ENCODE measurements at places on chromosomes 2 and 18. TPM values are rescaled to one million over a fixed set of nuclear protein-coding genes. Genes with fewer than 3 reads are reported as not detected.

DNA sequence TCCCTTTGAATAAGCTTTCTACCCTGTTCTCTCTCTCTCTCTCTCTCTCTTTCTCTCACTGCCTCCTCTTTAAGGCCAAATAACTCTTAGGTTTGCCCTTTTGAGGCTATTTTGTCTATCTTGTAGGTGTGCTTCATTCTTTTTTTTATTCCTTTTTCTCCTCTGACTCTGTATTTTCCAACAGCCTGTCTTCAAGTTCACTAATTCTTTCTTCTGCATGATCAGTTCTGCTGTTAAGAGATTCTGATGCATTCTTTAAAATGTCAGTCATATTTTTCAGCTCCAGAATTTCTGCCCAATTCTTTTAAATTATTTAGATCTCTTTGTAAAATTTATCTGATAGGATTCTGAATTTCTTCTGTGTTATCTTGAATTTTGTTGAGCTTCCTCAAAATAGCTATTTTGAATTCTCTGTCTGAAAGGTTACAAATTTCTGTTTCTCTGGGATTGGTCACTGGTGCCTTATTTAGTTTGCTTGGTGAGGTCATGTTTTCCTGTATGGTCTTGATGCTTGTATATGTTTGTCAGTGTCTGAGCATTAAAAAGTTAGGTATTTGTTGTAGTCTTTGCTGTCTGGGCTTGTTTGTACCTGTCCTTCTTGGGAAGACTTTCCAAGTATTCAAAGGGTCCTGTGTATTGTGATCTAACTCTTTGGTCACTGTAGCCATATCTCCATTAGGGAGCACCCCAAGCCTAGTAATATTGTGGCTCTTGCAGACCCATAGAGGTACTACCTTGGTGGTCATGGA lies 35.4 kb upstream of the DYNC1I2 start:
- no peak for DNase-seq
- no peak overlapping the region for H3K4me3 ChIP-seq
- no peak overlapping the region for H3K27ac ChIP-seq
- no peaks in the 10 kb centered on the region for H3K4me1 ChIP-seq
- H3K36me3 ChIP-seq = no peaks in the 10 kb centered on the region

Gene ASB18
- 7.5 TPM for polyA plus RNA-seq

Gene CFC1
- not detected for polyA plus RNA-seq

- H3K4me1 ChIP-seq = no peaks in the 10 kb centered on the region
- no peaks in the 10 kb centered on the region for H3K36me3 ChIP-seq
- no peaks in the 10 kb centered on the region for H3K27me3 ChIP-seq
- no peak for DNase-seq
- H3K4me3 ChIP-seq = no peak overlapping the region
Measured at GRCh38 chr2:30315391-30316063, 84.2 kb downstream of the LBH start.

Gene RAPGEF4
- polyA plus RNA-seq = 1.2 TPM

- H3K4me1 ChIP-seq = peaks cover 7% of the 10 kb centered on the region
- H3K27me3 ChIP-seq = no peaks in the 10 kb centered on the region
- DNase-seq = peak; percentile 89
- peaks cover 5% of the 10 kb centered on the region for H3K36me3 ChIP-seq
- H3K4me3 ChIP-seq = no peak overlapping the region
Measured at GRCh38 chr2:33559328-33559727, 39.8 kb downstream of the FAM98A start.

Gene CPLX4
- not detected for polyA plus RNA-seq

Gene SPP2
- not detected for polyA plus RNA-seq

- no peaks in the 10 kb centered on the region for H3K36me3 ChIP-seq
- peaks cover 3% of the 10 kb centered on the region for H3K4me1 ChIP-seq
- H3K4me3 ChIP-seq = no peak overlapping the region
- H3K27ac ChIP-seq = peak overlapping the region; percentile 9
- DNase-seq = peak; percentile 51
- no peaks in the 10 kb centered on the region for H3K27me3 ChIP-seq
Measured at GRCh38 chr2:230685178-230685577, 27.5 kb upstream of the CAB39 start.

DNA sequence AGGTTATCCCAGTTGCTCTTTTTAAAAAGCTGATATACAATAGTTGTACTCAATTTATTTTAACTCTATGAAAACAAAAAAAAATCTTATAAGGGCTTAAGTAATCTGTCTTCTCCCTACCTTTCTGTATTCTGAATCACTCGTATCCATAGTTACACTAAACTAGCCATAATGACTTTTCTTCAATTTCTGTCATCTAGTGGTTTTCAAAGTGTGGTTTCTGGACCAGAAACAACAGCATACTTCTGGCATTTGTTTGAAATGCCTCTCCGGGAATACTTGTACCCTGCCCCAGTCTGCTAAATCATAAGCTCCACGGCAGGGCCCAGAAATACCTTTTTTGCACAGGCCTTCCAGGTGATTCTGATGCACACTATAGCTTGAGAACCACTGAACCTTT lies 253.6 kb downstream of the LRRTM4 start:
- no peak for DNase-seq
- H3K4me1 ChIP-seq = no peaks in the 10 kb centered on the region
- H3K36me3 ChIP-seq = no peaks in the 10 kb centered on the region
- no peak overlapping the region for H3K27ac ChIP-seq
- H3K4me3 ChIP-seq = no peak overlapping the region
- H3K27me3 ChIP-seq = no peaks in the 10 kb centered on the region

Gene NEU2
- not detected for polyA plus RNA-seq

- no peaks in the 10 kb centered on the region for H3K27me3 ChIP-seq
- no peaks in the 10 kb centered on the region for H3K4me1 ChIP-seq
- H3K36me3 ChIP-seq = no peaks in the 10 kb centered on the region
- no peak overlapping the region for H3K27ac ChIP-seq
- H3K4me3 ChIP-seq = no peak overlapping the region
- no peak for DNase-seq
Measured at GRCh38 chr2:202858601-202859000, 13.0 kb downstream of the ICA1L start.

DNA sequence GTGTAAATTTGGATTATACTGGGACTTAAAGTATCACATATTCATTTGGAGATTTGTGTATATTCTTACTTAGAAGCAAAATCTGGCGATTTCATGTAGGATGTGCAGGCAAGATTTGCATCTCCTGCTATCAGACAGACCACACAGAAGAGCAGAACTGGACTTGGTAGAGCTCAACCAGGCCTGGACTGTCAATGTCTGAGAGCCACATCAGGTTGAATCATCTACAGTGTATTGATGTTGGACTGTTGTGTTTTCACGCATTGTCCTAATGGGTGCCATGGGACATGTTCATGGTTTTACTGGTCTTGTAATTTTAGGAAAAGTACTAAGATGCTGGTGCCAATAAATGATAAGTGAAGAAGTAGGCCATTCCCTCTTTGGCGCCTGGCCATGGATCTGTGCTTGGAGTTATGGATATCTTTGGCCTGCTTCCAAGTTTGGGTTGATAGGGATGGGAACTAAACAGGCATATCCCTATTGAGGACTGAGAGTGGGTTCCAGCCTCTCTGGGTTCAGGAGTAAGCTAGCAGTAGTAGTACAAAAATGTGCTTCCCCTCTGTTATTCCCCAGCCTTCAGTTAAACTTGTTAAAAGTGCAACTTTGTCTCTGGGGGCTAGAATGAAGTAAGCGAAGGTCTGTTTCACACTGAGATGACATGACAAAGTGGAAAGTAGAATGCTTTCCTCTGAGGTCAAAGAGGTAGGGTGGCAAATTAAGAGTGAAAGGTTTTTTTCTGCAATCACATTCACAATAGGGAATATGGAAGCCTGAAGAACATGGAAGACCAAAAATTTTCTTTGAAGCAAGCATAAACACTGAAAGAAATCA lies 49.2 kb upstream of the NEMP2 start:
- H3K27ac ChIP-seq = peak overlapping the region; percentile 70
- DNase-seq = peak; percentile 63
- H3K36me3 ChIP-seq = no peaks in the 10 kb centered on the region

GRCh38 chr2:196987298-196987648 lies 60.8 kb upstream of the PGAP1 start:
- no peaks in the 10 kb centered on the region for H3K4me1 ChIP-seq
- peak overlapping the region; percentile 87 for H3K27ac ChIP-seq
- no peaks in the 10 kb centered on the region for H3K27me3 ChIP-seq
- H3K4me3 ChIP-seq = no peak overlapping the region
- no peaks in the 10 kb centered on the region for H3K36me3 ChIP-seq
- DNase-seq = no peak

DNA sequence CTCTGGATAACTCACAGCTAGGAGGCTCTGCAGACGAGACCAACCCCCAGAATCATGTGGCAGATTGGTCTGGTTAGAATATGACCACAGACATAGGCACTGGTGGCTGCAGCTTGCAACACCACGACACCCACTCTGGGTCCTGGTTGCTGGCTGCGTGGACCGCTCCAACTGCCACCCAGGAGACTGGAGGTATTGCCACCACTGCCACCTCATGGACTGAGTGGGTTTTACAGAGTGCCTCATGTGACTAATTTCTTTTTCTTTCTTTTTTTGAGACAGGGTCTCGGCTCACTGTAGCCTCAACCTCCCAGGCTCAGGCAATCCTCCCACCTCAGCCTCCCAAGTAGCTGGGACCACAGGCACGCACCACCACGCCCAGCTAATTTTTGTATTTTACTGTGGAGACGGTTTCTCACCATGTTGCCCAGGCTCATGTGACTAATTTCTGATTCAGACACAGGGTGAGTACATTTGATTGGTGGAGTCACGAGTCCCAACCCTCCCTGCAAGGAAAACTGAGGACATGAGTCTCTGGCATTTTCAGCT lies 29.9 kb upstream of the NT5DC4 start:
- H3K36me3 ChIP-seq = no peaks in the 10 kb centered on the region
- peaks cover 2% of the 10 kb centered on the region for H3K27me3 ChIP-seq
- no peaks in the 10 kb centered on the region for H3K4me1 ChIP-seq
- no peak overlapping the region for H3K27ac ChIP-seq

GRCh38 chr2:236254674-236255073 lies 9.5 kb downstream of the ASB18 start:
- H3K27ac ChIP-seq = no peak overlapping the region
- H3K4me3 ChIP-seq = no peak overlapping the region
- H3K4me1 ChIP-seq = no peaks in the 10 kb centered on the region
- peaks cover 2% of the 10 kb centered on the region for H3K27me3 ChIP-seq
- DNase-seq = no peak

DNA sequence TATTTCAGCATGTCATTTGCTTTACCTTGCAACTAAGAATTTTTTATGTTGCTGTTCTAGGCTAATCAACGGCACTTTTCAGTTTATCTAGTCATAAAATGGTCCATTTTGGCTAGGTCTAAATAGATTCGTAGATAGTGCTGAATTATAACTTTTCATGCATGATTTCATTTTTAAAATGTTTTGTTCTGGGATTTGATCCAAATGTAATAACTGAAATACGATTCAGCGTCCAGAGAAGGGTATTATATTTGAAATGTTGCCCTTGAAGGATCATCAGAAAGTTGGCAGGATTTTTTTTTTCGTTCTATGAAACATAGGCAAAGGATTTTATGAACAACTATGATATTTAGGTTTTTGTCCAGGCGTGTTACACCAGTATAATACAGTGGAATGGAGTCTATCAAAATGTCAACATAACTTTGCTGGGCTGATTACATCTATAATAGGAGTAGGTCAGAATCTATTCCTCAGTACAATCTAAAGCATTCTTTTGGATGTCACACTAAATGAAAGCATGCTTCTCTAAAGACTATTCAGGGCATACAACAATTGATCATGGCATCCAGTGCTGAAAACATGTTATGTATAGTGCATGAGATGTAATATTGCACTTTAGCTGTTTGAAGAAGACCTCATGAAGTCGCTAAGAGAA lies 24.8 kb downstream of the TTC27 start:
- DNase-seq = peak; percentile 33
- no peak overlapping the region for H3K27ac ChIP-seq
- no peak overlapping the region for H3K4me3 ChIP-seq
- H3K27me3 ChIP-seq = no peaks in the 10 kb centered on the region

- peaks cover 2% of the 10 kb centered on the region for H3K4me1 ChIP-seq
- no peaks in the 10 kb centered on the region for H3K36me3 ChIP-seq
- DNase-seq = no peak
- H3K4me3 ChIP-seq = no peak overlapping the region
Measured at GRCh38 chr2:167181688-167182087, 293.4 kb downstream of the XIRP2 start.

Data from muscle of leg (tissue), 16 donors.